ENCODE measurements at places on chromosomes 4 and X. TPM values are rescaled to one million over a fixed set of nuclear protein-coding genes. Genes with fewer than 3 reads are reported as not detected.
A peak's percentile ranks its signal among the peaks of the same experiment; 100 is the strongest.

Gene PRMT9
- 11.8 TPM for total RNA-seq

Gene ZNF718
- 10.4 TPM for total RNA-seq

Gene PAGE4
- not detected for total RNA-seq

Gene CAMK2D
- 43.0 TPM for total RNA-seq

Gene RAB40A
- not detected for total RNA-seq

Gene F9
- not detected for total RNA-seq

DNA sequence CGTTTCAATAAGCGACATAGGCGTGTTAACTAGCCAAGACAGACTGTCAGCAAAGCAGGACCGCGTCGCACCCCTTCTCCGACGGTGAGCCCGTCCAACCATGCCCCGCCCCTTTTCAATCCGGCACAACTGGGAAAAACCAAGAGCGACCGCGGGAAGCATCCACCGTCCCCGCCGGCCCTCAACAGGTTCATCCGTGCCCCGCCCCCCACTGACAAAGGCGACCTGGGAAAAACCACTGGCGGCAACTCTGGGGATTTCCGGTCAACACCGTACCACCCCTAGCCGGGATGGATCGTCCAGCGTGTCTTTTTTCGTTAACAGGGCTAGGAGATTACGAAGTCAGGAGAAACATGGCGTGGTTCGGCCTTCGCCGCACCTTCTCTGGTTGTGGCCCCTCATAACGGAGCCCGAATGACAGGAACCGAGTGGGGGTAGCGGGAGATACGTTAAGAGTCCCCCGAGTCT, 377 bp downstream of the TIMM17B start:
- H3K27me3 ChIP-seq, result no peaks in the 10 kb centered on the region
- H3K27ac ChIP-seq, result peak overlapping the region; percentile 85
- H3K4me3 ChIP-seq, result peak overlapping the region; percentile 86
- peaks cover 34% of the 10 kb centered on the region for H3K4me1 ChIP-seq
- peak; percentile 78 for DNase-seq
- peaks cover 3% of the 10 kb centered on the region for H3K36me3 ChIP-seq

Measured in natural killer cell treated with Interleukin-12 subunit alpha and Interleukin-12 subunit beta and Interleukin-15 and Interleukin-18, amount 100 ng/mL, for 72 hours (primary cell).